H9 (cell line): ENCODE measurements at places on chromosomes 2 and 18.

DNA sequence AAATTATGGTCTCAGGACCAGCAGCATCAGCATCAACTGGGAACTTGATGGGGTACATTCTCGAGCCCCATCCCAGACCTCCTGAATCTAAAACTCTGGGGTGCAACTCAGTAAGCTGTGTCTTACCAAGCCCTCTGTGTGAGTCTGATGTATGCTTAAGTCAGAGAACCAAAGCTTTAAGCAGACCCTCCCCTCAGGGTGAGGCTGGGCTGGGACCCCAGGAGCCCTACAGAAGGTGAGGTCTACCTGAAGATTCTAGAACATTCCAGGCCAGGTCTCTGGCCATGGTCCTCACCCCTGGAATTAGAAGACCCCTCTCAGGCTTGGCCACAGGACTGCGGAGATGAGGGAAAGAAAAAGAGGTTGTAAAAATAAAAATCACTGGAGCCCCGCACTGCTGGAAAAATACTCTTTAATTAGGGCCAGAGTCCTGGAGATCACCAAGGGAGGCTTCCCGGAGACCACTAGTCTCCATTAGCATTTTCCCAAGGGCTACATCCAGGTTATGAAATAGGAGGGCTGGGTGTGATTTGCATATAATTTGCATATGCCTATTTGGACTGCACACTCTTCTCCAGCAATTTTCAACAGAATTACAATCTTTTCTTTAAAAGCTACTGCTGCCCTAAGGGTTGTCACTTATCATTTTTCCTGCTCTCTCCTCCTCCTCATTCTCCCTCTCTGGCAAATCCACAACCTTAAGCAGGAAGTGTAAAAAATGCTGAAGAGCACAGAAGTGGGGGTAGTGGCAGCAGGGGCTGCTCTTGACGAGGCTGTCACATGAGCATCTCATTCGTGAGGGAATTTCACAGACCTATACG, 100.2 kb downstream of the ZBTB7C start:
- no peak for DNase-seq

DNA sequence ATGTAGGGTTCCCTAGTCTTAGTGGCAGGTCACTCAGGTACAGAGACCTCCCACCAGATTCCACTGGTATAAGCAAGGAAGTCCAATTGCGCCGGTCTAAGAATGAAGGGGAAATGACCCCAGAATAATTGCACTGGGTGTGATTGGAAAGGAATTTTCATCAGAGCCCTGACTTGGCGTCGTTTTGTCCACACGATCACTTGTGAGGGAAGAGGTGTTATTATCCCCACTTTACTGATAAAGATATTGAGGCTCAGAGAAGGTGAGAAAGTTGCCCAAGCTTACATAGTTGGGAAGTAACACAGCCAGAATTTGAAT, 61.5 kb downstream of the CIB4 start:
- peak; percentile 10 for DNase-seq

- no peak for DNase-seq
These were observed 80.3 kb downstream of the SPOPL start for GRCh38 chr2:138581909-138582308.

GRCh38 chr2:157414050-157414449, 29.8 kb downstream of the CYTIP start:
- DNase-seq: no peak

DNA sequence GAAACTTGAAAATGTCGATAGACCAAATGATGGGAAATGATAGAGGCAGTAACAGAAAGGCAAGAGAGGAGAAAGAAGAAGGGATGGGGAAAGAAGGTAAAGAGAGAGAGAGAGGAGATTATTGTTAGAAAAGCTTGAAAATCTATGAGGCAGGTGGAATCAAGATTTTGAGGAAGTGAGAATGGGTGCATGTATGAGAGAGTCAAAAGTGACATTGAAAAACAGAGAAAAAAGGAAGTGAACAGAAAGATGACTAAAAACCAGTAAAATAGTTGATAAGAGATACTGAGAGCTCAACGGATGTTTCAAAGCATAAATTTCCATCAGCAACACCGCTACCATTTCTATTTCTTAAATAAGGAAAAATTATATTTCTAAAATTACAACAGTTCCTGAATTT, 327.4 kb upstream of the CWC22 start:
- DNase-seq: no peak

DNA sequence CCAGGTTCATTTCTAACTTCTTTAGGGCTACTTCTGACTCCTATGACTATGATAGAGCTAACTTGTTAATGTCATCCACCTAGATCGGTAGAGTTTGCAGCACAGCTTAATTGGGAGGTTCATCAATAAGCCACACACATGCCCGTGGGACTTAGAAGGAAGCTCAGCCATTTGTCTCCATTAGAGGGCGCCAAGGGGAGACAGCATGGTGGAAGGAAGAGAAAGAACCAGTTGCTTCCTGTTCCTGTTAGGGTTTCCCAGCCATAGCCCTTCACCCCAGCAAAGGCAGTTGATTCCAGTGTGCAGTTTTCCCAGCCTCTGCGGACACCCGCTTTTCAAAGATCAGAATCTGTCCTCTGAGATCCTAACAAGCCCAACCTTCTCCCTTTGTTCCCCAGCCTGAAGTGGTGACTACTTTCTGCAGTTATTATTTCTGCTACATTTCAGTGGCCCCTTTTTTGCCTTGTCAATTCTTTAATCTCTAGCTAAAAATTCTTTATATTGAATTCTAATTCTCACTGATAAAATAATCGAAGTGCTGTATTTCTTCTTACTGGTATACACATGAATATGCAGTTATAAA, 30.3 kb downstream of the MAIP1 start:
- peak; percentile 77 for DNase-seq

- no peak for DNase-seq
These were observed 41.0 kb downstream of the KIDINS220 start for GRCh38 chr2:8796315-8796848.

DNA sequence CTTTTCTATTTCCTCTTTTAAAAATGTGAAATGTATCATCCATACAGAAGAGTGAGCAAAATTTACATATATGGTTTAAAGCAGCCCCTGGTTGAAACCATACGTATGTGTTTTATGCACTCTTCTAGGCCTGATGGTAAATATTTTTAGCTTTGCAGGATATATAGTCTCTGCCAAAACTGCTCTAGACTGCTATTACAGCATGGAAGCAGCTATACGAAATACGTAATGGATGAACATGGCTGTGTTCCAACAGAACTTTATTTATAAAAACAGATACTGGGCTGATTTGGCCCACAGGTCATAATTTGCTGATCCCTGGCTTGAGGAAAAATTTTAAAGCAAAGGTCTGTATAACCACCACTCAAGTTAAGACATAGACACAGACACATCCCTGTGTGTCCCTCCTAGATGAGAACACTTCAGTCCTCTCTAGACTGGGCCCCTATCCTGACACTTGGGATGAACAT, 42.5 kb upstream of the ATP8B1 start:
- no peak for DNase-seq

DNA sequence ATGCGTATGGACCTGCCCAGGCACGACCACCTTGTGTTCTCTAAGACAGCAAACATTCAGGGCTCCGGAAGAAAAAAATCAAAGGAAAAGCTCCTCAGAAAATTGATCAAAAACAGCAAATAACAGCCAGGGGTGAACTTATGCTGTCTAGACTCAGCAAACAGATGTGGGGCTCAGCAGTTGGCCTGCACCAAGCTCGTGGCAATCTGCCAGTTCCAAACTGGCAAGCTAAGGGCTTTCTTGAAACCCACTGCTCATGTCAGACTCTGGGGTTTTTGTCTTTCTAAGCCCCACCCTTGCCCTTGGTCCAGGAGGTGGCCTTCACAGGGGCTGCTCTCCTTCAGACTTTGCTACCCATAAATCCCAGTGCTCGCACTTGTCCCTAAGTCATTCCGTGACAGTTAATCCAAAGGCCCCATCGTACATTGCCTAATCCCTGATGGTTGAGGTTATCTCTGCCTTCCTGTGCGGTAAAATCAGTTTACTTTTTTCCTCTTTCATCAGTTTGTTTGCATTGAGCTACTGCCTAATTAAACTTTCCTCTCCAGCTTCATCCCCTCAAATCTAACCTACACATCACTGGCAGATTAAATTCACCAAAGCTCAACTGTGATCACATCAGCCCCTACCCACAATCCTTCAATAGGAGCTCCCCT, 408.0 kb downstream of the LRATD1 start:
- DNase-seq: no peak

- DNase-seq: no peak
These were observed 267.3 kb downstream of the TCF4 start for GRCh38 chr18:55320424-55321264.

- DNase-seq: no peak
These were observed 100.1 kb upstream of the ASAP2 start for GRCh38 chr2:9106338-9107167.

DNA sequence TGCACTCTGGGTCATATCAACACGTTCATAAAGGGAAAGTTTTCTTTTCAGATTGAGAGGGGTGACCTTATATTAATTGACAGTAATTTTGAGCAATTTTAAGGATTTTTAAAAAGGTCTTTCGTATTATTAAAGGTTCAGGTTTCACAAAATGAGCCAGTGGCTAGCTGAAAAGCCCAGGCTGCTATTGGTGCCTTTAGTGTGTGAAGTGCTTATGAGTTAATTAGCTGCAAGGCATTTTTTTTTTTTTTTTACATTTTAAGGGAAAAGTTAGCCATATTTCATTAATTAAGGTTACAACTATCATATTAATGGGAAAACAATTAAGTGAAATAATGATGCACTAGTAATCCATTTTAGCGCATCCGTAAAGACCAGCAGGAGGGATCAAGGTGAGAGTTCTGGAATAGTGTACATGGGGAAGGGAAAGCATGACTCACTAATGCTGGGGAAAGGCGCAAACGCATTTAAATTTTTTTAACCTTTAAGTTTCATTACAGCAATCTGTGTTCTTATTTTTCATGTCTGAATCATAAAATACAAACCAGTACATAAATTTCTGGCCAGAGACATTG, 200.0 kb downstream of the ZNF407 start:
- no peak for DNase-seq

- DNase-seq: no peak
These were observed 108.4 kb upstream of the TTN start for GRCh38 chr2:178915423-178916173.

DNA sequence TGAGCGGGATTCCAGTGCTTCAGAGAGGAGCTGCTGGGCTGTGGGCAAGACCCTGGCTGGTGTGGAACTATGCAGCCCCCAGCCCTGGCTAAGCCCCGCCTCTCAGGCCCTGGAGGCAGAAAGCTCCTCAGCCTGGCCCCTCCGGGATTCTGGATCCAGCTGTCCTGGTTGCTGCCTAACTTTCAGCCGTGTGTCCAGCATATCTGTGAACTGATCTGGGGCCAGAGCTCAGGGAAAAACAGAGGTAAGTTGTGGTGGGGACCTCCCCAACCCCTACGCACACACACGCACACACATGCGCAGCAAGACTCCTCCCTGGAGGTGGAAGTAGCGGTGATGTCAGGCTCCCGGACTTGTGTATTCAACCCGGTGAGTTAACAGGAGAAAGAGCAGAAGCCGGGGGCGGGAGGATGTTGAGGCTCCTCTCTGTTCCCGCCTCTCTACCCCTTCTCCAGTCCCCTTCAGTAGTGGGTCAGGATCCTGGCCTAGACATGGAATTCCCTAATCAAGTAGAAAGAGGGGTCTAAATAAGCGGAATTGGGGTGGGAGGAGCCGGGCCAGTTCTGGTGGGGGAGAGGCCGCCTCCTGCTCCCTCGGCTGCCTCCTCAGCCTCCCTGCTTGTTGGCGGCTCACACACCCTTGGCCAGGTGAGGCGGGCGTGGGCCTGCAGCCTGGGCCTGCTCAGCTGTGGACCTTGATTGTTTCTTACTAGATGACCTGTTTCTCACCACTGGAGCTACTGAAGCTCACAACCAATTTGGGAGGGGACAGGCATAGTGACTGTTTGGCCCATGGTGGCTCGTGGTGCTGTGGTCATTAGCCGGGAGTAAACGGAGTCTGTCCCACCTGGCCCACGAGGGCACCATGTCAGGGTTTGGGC, 33.4 kb downstream of the SIX2 start:
- peak; percentile 80 for DNase-seq

DNA sequence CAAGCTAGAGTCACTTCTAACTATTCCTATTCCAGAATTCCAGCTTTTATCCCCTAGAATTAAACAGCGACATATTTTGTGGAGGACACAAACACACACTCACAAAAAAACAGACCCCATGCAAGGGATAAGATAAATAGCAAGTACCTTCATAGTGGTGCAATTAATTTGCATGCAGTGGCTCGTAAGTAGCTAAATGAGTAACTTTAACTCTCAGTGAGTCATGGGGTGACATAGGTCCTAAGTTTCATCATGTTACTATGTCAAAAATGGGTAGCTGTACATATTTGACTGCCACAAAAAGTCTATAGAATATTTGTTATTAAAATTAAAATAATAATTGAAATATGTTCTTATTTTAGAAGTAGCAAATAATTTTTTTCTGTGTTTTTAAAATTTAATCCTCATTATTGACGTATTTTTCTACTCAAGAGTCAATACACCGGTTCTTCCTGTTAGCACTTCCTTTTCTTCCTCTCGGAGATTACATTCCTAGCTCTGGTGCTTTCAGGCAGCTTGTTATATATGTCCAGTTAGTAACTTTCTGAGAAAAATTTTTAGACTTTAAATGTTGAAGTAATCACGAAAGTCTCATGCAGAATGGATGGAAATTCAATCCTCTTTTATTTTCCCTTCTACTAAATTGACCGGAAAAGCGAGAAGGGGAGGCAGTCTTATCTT, 247.0 kb downstream of the KCNH7 start:
- DNase-seq: no peak

DNA sequence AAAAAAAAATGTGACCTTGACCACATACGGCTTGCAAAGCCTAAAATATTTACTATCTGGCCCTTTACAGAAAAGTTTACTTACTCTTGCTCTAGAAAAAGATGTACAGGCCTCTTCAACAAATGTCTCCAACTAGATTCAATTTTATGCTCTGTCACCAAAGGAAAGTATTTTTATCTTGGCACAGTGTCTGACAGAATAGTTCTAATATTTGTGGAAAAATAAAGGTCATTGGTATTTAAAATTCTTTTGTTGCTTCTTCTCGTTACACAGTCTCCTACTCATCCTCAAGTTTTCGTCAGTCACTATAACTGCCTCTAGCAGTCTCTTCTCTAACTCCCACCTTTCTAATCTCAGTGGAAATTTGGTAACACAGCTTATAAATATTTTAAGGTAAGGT, 1.4 kb downstream of the RBKS start:
- no peak for DNase-seq

- DNase-seq: no peak
These were observed 107.6 kb downstream of the TMEM17 start for GRCh38 chr2:62398356-62398755.

DNA sequence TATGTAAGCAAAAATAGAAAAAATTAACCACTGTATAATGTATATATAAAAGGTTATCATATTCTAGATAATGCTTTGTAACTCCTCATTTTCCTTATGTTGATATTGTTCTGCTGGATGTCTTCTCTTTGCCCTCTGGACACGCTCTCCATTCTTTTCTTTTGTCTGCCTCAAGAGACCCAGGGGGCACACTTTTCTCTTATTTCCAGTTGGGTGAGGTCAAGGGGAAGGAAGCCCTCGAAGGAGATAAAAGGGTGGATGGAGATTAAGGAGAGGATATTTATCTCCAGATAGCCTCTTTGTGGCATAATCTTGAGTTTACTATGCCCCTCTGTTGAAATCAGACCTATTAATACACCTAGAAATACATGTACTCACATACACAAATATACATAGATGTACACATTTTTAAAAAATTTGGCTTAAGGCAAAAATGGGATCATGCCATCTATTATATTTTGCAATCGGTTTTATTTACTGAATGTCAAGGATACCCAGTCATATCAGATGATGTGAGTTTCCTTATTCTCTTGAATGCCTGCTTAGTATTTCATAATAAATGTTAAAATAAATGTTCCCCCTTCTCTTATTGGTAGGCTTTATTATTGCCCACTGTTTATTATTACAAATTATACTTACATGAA, 65.3 kb downstream of the LCLAT1 start:
- no peak for DNase-seq
